Testis (tissue), 5 donors: ENCODE measurements at places on chromosomes 4 and X. TPM values are rescaled to one million over a fixed set of nuclear protein-coding genes. Genes with fewer than 3 reads are reported as not detected.

DNA sequence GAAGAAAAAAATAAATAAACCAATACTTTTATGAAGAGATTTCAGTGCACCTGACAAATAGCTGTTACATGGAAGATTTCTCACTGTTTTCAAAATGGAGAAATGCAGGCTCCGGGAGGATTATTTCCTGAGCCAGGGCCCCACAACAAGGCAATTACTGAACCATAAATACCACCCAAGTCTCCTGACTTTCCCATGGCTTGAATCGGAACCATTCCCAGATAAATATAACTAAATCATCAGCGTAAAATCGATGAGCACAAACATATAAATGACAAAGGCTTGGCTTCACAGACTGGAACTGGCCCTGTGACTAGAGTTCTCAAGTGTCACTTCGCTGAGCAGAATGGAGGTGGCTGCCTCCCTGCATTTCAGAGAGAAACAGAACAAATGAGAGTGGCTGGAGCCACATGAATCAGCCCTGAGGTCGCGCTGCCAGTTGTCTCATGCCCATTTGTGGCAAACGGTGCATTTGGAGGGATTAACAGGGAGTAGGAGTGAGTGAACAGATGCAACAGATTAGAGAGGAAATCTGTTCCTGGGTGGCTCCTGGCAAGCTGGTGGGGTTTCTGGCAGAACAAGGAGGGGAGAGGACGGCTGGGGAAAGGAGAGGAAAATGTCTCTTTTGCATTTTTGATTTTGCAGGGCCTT is 57.3 kb upstream of the STIM2 start:
- H3K4me1 ChIP-seq = no peaks in the 10 kb centered on the region
- DNase-seq = no peak
- H3K4me3 ChIP-seq = no peak overlapping the region
- H3K27ac ChIP-seq = no peak overlapping the region
- no peaks in the 10 kb centered on the region for H3K36me3 ChIP-seq
- no peaks in the 10 kb centered on the region for H3K27me3 ChIP-seq

DNA sequence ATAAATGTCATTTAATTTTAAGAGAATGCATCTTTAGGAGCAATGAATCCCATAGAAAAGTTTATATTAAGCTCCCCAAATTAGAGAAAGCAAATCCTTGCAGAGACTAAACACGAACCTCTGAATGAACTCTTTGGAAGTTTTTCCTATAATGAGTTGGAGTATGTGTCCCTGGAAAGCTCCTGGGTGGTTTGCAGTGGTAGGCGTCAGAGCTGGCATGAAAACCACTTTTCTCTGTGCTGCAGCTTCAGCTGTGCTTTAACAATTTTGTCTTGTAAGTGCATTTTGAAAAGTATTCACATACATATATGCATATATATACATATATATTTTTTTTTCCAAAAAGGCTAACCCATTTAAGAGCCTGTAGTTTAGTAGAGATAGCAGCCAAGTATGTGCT is 148.7 kb upstream of the TBC1D9 start:
- no peaks in the 10 kb centered on the region for H3K27me3 ChIP-seq
- DNase-seq = peak; percentile 36
- no peak overlapping the region for H3K27ac ChIP-seq
- H3K36me3 ChIP-seq = no peaks in the 10 kb centered on the region
- no peak overlapping the region for H3K4me3 ChIP-seq
- peaks cover 5% of the 10 kb centered on the region for H3K4me1 ChIP-seq

GRCh38 chr4:156746111-156746510 is 225.5 kb downstream of the PDGFC start:
- no peaks in the 10 kb centered on the region for H3K36me3 ChIP-seq
- no peak overlapping the region for H3K27ac ChIP-seq
- no peaks in the 10 kb centered on the region for H3K4me1 ChIP-seq
- no peak for DNase-seq
- no peak overlapping the region for H3K4me3 ChIP-seq

The SMR3B gene
- total RNA-seq = 4.8 TPM

The TCEAL6 gene
- 51.9 TPM for total RNA-seq

- no peaks in the 10 kb centered on the region for H3K36me3 ChIP-seq
- DNase-seq = no peak
- no peaks in the 10 kb centered on the region for H3K27me3 ChIP-seq
- H3K4me3 ChIP-seq = no peak overlapping the region
These were observed 17.8 kb downstream of the GAB3 start for GRCh38 chrX:154733066-154733425.

- no peaks in the 10 kb centered on the region for H3K27me3 ChIP-seq
- no peaks in the 10 kb centered on the region for H3K4me1 ChIP-seq
- no peak overlapping the region for H3K27ac ChIP-seq
These were observed 234.1 kb upstream of the GIMD1 start for GRCh38 chr4:106602711-106603110.

GRCh38 chr4:141056473-141056872 is 76.8 kb downstream of the RNF150 start:
- no peaks in the 10 kb centered on the region for H3K27me3 ChIP-seq
- H3K27ac ChIP-seq = no peak overlapping the region
- H3K4me3 ChIP-seq = no peak overlapping the region
- no peaks in the 10 kb centered on the region for H3K4me1 ChIP-seq
- no peak for DNase-seq

- no peaks in the 10 kb centered on the region for H3K27me3 ChIP-seq
- H3K4me1 ChIP-seq = no peaks in the 10 kb centered on the region
- H3K36me3 ChIP-seq = no peaks in the 10 kb centered on the region
These were observed at the start of gene GABRE for GRCh38 chrX:151974336-151975227. Gene GABRE, minus strand, starts transcription at chrX:151974676. Its CDS starts 51 bp downstream, at chrX:151974625.

DNA sequence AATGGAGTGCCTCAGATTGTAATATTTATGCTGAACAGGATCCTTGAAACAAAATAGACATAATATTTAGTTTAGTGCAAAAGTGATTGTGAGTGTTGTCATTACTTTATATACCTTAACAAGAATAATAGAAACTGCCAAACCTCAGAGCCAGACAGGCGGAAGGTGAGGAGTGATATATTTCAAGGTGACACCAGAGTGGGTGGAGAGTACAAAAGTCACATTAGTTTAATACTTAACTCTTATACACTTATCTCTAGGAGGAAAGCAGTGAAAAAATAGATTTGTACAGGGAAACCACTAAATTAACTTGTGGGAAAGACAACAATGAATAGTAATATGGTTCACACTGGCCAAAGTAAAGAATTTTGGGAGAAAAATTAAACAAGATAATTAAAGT is 342.8 kb upstream of the NDST4 start:
- no peaks in the 10 kb centered on the region for H3K4me1 ChIP-seq
- DNase-seq = no peak
- no peaks in the 10 kb centered on the region for H3K27me3 ChIP-seq
- H3K27ac ChIP-seq = no peak overlapping the region
- no peaks in the 10 kb centered on the region for H3K36me3 ChIP-seq
- no peak overlapping the region for H3K4me3 ChIP-seq
